ENCODE measurements at places on chromosomes 4 and X.

DNA sequence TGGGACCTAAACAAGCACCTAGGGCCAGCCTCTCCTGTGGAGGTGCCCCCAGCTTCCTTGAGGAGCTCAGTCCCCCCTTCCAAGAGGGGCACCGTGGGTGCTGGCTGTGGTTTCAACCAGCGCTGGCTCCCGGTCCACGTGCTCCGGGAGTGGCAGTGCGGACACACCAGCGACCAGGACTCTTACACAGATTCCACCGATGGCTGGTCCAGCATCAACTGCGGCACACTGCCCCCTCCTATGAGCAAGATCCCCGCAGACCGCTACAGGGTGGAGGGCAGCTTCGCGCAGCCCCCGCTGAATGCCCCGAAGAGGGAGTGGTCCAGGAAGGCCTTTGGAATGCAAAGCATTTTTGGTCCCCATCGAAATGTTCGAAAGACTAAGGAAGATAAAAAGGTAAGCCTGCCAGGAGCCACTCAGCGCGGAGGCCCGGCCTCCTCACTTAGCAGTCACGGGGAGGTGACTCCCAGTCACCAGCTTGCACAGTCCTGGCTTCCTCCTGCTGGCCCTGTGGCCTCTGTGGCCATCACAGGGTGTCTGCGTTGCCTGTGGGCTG lies 24.9 kb downstream of the RGS12 start:
- DNase-seq = no peak

DNA sequence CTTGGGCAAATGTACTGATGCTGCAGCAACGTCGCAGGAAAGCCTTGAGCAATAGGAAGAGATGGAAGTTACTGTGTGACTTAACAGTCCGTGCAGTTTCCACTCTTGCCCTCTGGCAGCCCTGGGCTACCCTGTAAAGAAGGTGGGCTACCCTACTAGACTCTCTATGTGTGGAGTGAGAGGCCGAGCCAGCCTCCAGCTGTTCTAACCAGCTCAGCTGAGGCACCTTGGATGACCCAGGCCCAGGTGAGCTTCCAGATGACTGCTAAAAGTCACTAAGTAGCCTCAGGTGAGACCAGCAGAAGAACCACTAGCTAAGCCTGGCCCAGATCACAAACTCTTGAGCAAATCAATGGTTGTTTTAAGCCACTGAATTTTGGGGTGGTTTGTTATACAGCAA lies 34.9 kb upstream of the PPP2R2C start:
- no peak for DNase-seq

DNA sequence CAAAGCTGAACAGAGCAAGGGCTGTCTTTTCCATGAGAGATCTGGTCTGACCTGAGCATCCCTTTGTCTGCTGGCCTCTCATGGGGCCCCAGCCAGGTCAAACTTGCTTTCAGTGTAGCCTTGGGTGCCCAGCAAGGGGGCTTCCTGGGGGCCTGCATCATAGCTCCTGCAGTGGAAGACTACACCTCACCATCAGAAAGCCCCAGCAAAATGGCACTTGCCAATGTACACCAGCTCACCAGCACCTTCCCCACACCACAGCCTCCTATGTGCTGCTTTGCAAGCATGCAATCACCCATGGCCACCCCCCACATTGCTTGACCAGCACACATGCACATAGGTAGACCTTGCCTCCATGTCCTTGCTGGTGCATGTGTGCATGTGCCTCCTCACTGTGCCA lies 1478.1 kb downstream of the FSTL5 start:
- no peak for DNase-seq

- DNase-seq = peak; percentile 60
These were observed 7.2 kb upstream of the NEUROG2 start for GRCh38 chr4:112523008-112523721.

GRCh38 chr4:183830438-183830985 lies 74.6 kb upstream of the STOX2 start:
- DNase-seq = no peak

GRCh38 chrX:73266766-73267165 lies 52.1 kb upstream of the NAP1L2 start:
- no peak for DNase-seq

GRCh38 chrX:124440695-124441094 lies 94.3 kb downstream of the SH2D1A start:
- DNase-seq = no peak

DNA sequence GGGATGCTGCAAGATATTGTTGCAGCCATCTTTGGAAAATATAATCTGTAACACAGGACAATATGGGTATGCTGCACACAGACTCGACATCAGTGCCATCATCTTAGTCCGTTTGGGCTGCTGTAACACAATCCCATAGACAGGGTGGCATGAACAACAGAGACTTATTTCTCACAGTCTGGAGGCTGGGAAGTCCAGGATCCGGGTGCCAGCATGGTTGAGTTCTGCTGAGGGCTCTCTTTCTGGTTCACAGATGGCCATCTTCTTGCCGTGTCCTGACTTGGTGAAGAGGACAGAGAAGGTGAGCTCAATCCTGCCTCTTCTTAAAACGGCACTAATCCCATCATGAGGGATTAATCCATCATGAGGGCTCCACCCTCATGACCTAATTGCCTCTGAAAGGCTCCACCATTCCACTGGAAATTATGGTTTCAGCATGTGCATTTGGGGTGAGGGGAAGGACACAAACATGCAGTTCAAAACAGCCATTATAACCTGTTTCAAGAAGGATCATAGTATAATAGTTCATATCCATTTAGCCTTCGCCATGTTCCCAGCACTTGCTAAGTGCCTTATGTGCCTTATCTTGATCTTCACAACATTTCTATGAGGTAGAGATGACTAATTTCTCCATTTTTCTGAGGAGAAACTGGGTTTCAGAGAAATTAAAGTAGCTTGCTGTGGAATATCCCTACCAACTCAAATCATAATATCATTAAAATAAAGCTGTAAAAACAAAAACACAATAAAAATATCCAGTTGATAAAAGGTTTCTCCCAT lies 27.9 kb upstream of the SPP1 start:
- DNase-seq = no peak

GRCh38 chrX:13165266-13166189 lies 121.1 kb upstream of the FAM9C start:
- DNase-seq = no peak

DNA sequence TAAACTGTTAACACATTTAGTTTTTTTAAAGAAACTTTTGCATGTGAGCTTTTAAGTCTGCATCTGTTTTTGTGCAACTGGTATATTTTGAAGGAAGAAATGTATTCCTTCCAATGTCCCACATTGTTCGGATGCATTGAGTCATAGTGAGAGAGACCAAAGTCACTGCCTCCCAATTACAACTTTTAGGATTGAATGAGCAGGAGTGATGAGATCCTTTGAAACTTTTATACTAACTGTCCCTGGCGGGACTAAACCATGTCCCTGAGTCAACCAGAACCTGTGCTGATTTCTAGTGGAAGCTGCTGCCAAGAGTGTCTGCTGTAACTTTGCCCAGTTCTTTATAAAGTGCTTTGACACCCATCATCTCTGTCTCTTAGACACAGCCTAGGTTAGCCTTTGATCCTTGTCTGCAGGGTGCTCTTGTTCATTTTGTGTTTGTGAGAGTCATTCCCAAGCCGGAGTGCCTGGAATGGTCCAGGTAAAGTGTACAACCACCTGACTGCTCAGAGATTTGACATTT lies 122.7 kb downstream of the ZNF518B start:
- DNase-seq = no peak

GRCh38 chrX:38965888-38966287 lies 164.6 kb downstream of the MID1IP1 start:
- no peak for DNase-seq

- DNase-seq = no peak
These were observed 83.2 kb upstream of the FAT1 start for GRCh38 chr4:186806679-186807421.

GRCh38 chr4:170389411-170389810 lies 299.7 kb upstream of the AADAT start:
- no peak for DNase-seq

- peak; percentile 2 for DNase-seq
These were observed 850.9 kb downstream of the FAM133A start for GRCh38 chrX:94524867-94525266.

Measured in OCI-M1 (cell line).